ENCODE measurements at places on chromosomes 6 and 20.

- DNase-seq, result no peak
Observed at GRCh38 chr6:150494241-150494640, 105.4 kb upstream of the PLEKHG1 start.

DNA sequence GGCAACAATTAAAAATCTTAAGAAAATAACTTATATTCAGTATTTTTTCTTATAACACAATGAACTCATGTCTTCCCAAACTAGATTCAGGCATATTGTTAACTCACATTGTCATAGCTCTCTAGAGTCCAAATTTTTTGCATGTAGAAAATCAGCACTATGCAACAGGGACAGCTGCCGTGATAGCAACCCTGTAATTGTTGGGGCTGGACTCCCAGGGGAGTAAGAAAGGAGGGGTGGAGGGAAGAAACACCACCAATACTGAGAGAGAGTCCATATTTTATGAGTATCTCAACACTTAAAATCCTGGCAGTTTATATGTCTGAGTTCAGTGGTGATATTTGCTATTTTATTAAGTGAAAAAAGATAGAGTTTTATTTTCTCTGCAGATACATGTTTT, 89.6 kb upstream of the HS3ST5 start:
- DNase-seq, result no peak

GRCh38 chr6:14478381-14479225, 361.0 kb downstream of the CD83 start:
- DNase-seq, result no peak

DNA sequence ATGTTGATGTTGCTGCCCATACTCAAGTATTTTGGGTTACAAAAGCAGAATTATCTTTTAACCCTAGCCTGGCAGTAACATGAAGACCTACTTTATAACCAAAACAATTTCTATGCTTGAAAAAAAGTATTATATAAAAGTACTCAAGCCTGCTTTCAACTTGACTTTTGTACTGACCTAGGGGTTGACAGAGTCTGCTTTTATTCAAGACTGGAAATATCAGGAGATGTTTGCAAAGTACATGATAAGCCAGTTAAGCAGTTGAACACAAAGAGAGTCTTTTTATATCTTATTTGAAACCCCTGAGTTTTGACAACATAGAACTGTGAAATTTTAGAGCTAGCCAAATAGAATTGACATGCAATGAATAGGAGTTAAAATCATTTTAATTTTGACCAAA, 159.8 kb downstream of the KCNQ5 start:
- no peak for DNase-seq

DNA sequence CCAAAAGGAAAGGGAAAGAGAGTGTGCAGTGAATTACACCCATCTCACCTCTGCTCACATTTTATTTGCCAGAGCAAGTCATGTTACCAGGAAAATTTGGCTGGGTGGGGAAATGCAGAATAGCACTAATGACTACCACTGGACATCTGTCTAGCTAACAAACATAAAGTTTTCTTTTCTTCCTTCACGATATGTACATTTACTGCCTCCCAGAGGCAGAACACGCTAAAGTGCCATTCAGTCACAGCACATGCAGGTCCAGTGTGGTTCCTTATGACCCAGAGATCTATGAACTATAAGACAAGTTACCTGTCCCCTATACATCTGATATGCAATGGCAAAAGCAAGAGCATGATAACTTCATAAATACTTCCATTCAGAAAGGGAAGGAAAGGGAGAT, 194.1 kb downstream of the OGFRL1 start:
- DNase-seq, result no peak

GRCh38 chr6:36642913-36643817, 35.3 kb upstream of the CDKN1A start:
- no peak for DNase-seq

DNA sequence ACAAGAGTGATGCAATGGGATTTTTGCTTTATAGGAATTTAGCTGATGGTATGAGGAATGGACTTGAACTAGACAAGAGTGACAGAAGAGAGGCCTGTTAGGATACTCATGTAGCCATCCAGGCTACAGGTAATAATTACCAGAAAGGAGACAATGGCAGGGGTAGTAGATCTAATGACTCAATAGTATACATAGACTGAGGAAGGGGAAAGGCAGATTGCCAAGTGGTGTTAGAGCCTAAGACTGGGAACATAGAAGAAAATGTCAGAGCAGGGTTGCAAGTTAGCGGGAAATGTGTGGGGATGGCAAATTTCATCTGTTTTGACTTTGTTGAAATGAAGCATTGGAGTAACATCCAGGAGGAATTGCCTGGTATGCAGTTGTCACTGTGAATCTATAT, 295.6 kb downstream of the UTRN start:
- no peak for DNase-seq

GRCh38 chr20:6489361-6490171, 277.9 kb upstream of the BMP2 start:
- DNase-seq, result no peak

Data from stimulated activated CD8-positive, alpha-beta memory T cell treated with anti-CD3 and anti-CD28 coated beads, Interleukin-7, amount 100 ng/mL, for 48 hours (primary cell).